ENCODE measurements at places on chromosomes 4 and X.

DNA sequence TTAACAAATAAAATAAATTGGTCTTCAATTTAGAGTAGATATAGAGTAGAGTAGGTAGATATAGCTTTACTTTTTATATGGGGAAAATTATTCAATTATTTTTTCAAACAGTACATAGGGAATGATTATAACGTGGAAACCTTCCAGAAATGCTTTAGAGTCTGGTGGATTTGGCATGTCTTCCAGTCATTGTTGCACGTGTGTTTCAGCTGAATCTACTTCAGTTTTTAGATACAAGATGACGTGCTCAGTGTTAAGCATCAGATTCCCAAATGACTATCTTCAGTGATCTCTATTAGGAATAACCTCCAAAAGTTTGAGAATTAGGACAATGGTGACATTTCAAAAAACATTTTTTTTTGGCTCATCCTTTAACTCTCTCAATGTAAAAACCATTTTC lies 616.9 kb downstream of the ANKRD50 start:
- DNase-seq = no peak

DNA sequence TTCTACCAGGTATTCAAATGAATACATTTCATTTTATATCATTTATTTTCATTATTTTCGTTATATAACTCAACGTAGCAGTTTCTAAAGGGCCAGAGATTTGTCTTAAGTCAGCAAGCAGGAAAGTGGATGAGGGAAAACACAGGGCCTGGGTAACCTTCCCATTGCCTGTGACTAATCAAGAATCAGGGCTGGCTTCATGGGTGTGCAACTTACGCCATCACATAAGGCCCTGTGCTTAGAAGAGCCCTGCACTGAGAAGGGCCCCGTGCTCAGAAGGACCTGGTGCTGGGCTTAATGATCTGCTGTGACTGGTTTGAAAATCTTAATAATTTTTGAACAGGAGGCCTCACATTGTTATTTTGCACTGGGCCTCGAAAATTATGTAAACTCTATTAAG lies 65.4 kb upstream of the FAM9C start:
- no peak for DNase-seq

GRCh38 chr4:62003695-62004094 lies 803.6 kb downstream of the ADGRL3 start:
- no peak for DNase-seq

DNA sequence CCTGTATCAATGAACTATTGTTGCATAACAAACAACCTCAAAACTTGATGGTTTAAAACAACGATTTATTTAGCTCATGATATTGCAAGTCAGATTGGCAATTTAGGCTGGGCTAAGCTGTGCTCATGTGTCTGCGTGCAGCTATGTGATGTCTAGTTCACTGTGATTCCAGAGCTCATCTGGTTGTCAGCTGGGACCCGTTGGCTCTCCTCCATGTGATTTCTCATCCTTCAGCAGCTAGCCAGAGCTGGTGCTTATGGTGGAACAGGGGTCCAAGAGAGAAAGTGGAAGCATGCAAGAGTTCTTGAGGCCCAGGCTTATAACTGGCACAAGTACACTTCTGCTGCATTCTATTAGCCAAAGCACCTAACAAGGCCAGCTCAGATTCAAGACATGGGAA lies 28.8 kb upstream of the TRPC3 start:
- no peak for DNase-seq

- no peak for DNase-seq
Observed at GRCh38 chr4:152095701-152096070, 334.9 kb upstream of the GATB start.

DNA sequence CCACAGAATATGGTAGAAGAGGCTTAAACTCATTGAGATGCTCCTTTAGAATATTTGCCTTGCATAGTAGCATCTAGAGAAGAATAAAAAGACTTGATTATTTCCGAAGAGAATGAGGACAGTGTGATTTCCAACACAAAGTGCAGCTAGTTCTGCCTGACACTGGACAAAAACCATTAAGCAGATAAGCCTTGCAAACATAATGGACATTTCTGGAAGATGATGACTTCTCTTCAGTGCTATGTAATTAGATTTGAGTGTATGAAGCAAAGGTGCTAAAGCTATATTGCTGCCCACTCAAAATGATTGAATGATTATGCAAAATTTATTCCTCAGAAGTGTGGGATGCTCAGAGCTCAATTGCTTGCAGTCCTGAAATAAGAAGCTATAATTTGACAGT lies 156.4 kb downstream of the VEGFC start:
- no peak for DNase-seq

DNA sequence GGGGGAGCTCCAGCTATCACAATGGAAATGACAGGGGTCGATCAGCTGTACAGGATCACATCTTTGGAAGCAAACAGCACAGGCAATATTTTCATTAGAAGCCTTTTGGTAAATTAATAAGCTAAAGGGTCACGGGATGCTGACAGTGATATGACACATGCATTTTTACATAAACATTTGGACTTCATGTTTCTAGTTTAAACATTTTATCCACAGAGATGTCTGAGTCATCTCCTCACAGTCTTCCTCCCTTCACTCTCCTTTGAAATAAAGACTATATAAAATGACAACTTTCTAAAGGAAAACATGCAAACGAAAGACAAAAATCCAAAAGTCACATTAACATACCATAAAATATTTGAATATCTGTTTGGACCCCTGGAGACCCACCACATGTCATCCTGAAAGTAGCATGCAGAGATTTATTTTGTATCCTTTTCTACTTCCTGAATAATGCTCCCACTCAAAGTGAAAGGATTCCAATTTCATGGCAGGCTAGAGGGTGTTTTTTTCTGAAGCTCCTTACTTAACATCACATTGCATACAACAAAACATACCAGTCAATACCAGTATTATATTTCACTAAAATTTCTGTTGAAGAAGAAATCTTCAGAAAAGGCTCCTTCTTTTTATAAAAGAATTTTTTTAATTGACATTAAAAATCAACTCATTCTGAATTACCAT lies 200.1 kb upstream of the PPARGC1A start:
- DNase-seq = no peak

DNA sequence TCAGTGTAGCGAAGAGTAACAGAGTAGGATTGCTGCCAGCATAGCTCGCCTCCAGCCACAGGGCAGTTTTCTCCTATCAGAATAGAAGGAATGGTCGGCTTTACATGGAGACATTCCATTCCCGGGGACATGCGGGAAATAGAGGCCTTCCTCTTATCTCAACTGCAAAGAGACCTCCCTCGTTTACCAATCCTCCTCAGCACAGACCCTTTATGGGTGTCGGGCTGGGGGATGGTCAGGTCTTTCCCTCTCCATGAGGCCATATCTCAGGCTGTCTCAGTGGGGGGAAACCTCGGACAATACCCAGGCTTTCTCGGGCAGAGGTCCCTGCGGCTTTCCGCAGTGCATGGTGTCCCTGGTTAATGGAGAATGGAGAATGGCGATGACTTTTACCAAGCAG lies 285.0 kb downstream of the ASMT start:
- DNase-seq = no peak

GRCh38 chr4:110008540-110008939 lies 95.9 kb downstream of the EGF start:
- no peak for DNase-seq

DNA sequence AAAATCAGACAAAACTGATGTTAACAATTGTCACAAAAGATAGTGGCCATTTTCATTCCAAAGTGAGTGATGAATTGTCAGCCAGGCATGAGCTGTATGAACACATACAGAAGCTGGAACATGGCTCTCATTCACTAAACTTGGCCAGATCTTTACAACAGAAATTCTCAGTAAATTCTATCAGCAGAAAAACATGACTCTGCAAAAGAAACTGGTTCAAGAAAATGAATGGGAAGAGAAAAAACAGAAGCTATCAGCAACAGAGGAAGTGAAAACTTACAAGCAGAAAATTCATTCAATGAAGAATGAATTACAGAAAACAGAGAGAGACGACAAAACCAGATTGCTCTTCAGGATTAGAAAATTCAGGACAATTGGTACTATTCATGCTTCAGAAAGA lies 249.6 kb downstream of the COL25A1 start:
- DNase-seq = no peak

- DNase-seq = no peak
Observed at GRCh38 chr4:786861-787300, 39.0 kb downstream of the CPLX1 start.

DNA sequence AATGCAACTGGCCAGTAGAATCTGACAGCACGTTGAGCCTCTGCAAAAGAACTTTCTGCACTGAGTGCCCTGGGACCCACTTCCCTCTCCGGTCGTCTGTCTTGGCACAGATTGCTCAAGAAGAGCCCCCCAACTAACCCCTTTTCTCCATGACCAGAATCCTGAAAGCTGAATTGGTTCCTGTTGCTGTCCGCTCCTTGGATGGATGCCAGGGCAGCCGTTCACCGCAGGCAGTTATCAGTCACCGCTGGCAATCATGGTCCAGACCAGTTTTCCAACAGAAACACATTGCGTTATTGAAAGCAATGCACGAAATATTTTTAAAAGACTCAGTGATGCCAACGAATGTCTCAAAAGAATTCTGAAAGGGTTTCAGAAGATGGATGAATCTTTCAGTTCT lies 733.7 kb upstream of the FRG1 start:
- DNase-seq = no peak

Data from PC-9 (cell line).